ENCODE measurements at places on chromosomes 13 and 19.

- DNase-seq = no peak
These were observed 11.9 kb upstream of the TPTE2 start for GRCh38 chr13:19573120-19573716.

- DNase-seq = no peak
These were observed 30.6 kb upstream of the DPP9 start for GRCh38 chr19:4754248-4754647.

GRCh38 chr19:31693131-31693932, 344.1 kb upstream of the TSHZ3 start:
- DNase-seq = no peak

DNA sequence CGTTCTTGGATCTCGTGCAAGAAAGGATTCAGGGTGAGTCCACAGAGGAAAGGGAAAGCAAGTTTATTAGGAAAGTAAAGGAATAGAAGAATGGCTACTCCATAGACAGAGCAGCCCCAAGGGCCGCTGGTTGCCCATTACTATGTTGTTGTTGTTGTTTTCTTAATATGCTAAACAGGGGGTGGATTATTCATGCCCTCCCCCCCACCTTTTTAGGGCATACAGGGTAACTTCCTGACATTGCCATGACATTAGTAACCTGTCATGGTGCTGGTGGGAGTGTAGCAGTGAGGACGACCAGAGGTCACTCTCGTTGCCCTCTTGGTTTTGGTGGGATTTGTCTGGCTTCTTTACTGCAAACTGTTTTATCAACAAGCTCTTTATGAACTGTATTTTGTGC, 29.1 kb upstream of the PCDH9 start:
- no peak for DNase-seq

DNA sequence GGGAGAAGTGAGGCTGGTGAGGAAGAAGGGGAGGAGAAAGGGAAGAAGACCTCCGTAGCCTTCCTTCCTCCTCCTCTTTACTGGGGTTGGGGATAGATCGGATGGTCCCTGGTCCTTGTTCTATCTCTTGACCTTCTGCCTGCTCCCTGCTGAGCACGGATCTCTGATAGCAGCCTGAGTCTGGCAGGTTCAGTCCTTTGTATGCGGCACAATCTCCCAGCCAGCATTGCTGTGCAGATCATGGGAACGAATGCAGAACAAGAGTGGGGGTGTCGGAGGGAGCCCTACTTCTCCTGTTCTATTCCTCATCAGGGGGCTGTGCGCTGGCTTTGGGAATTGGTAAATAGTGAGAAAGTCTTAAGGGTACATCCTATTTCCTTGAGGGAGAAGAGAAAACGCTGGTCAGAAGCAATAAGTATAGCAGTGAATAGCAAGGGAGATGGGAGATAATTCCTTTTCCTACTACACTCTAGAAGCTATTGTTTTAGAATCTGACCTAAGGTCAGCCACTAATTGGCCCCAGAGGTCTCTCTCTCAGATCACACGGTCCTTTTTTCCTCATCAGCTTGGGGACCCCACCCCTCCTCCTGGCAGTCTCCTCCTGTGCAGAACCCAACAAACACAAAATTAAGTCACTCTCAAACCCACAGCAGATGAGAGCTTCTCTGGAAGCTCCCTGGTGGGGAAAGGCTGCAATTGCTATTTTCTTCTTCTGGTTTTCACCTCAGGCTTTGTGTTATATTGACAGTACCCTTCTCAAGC, 41.0 kb downstream of the KL start:
- no peak for DNase-seq

- no peak for DNase-seq
These were observed 29.9 kb upstream of the RNF113B start for GRCh38 chr13:98206946-98207345.

GRCh38 chr13:26515721-26516120, 41.8 kb upstream of the WASF3 start:
- no peak for DNase-seq

- DNase-seq = no peak
These were observed 11.6 kb downstream of the NOVA2 start for GRCh38 chr19:45962021-45962420.

DNA sequence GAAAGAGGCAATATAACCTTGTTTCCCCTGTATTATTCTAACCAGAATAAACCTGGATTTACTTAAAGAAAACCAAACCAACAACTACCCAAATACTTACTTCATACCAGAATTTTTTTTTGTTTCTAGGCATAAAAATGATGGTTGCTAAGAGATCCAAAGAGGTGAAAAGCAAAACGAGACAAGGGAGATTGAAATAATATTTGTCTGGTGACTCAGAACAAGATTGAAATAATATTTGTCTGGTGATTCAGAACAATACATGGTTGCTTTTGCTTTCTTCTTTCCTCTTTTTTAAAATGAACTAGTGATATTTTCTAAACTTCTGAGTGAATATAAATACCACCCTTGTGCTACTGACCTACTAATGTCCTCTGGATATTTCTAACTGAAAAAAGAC, 592.9 kb downstream of the KCTD12 start:
- DNase-seq = no peak

- DNase-seq = no peak
These were observed 103.9 kb upstream of the DIAPH3 start for GRCh38 chr13:60267498-60268202.

DNA sequence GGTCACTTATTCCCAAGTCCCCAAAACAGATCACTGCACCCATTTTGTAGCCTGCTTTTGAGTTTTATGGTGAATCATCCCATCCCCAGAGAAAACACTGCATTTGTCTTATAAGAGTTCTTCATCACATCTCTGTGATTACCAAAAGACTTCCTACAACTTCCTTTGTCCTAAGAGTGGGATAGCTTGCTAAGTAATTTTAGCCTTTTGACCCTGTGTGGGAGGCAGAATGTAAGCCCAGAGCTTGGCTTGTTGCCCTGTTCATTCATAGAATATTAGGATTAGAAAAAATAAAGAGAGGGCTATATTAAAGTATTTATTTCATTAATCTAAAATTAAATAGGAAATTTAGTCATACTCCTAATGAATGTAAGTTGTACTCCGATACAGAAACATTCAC, 213.3 kb downstream of the MZT1 start:
- no peak for DNase-seq

- DNase-seq = no peak
These were observed 25.8 kb upstream of the INTS6 start for GRCh38 chr13:51478418-51479198.

- peak; percentile 6 for DNase-seq
These were observed 489.1 kb upstream of the TSHZ3 start for GRCh38 chr19:31838163-31838815.

GRCh38 chr13:88648598-88649373, 977.6 kb downstream of the SLITRK5 start:
- no peak for DNase-seq

GRCh38 chr13:46339035-46339666, 47.9 kb downstream of the RUBCNL start:
- DNase-seq = no peak

- no peak for DNase-seq
These were observed 55.0 kb downstream of the LATS2 start for GRCh38 chr13:21006141-21007005.

DNA sequence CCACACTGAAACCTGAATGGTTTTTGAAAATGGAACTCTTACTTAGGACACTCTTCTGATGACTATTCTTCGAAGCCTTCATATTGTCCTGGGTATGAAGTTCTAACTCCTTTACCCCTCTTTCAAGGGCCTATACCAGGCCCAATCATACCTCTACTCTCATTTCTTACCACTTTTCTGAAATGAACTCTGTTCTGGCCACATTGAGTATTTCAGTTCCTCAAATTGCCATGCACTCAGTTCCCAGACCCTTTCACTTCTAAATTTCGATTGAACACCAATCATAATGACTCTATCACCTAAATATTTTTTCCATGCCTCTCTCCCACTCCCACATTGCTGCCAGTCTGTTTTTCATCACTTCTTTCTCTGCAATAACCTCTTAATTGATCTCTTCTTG, 53.7 kb downstream of the LACC1 start:
- DNase-seq = no peak

- peak; percentile 26 for DNase-seq
These were observed 1.1 kb upstream of the ATP11A start for GRCh38 chr13:112688560-112689302.

DNA sequence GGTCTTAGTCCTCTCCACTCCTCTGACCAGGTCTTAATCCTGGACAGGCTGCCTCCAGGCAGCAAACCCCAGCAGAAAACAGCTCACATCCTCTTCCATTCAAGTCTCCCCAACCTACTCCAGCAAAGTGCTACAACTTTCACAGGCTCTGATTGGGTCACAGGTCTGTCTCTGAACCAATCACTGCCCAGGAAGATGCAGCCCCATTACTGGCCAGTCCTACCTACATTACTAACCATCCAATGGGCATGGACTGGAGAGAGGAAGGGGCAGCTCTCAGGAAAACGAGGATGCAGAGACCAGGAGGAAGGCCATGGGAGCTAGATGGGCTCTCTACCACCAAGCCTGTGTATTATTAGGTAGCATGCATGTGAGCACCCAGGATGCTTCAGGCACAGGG, 12.2 kb downstream of the MED26 start:
- DNase-seq = no peak

DNA sequence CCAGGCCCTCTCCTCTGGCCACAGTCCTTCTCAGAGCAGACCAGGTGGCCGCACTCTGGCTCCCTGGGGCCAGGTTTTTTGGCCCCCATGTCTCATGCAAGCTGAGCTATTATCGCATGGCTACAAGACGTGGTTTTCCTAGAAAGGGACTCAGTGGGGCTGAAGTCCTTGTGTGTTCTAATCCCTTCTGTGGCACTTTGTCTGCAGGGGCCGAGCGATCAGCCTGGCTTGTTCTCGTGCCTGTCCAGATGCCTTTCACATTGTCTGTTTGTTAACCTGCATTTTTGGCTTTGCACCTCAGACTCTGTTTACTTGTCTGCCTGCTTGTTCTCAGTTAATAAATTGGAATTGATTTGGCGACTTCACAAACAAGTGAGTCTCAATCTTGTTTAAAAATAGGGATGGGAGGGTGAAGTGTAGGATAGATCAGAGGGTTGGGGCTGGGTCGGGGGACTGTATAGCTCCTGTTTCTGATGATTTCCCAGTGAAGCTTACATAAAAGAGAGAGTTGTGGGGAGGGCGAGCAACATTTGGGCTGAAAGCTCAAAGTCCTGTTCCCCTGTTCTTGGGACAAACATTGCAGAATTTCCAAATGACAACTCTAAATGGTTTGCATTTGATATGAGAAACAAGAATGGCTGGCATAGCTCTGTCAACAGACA, 440.4 kb downstream of the COG6 start:
- DNase-seq = no peak

DNA sequence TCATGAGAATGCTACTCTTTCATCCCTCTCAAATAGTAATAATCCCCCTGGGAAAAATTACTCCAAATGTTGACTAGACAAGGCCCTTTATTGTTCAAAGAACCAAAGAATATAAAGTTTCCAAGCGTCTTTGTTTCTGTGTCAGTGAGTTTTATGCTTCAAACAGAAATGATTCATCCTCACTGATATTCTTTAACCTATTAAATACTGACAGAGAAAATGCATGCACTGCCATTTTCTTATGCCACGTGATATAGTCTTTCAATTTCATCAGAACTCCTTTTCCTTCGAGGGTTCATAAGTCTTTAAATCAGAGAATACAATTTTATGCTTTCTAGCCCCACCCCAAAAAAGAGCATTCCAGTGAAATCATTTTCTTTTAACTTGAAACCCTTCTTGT, 211.6 kb downstream of the SHISA2 start:
- no peak for DNase-seq

- no peak for DNase-seq
These were observed 673 bp downstream of the SPATA13 start for GRCh38 chr13:24161010-24161775.

DNA sequence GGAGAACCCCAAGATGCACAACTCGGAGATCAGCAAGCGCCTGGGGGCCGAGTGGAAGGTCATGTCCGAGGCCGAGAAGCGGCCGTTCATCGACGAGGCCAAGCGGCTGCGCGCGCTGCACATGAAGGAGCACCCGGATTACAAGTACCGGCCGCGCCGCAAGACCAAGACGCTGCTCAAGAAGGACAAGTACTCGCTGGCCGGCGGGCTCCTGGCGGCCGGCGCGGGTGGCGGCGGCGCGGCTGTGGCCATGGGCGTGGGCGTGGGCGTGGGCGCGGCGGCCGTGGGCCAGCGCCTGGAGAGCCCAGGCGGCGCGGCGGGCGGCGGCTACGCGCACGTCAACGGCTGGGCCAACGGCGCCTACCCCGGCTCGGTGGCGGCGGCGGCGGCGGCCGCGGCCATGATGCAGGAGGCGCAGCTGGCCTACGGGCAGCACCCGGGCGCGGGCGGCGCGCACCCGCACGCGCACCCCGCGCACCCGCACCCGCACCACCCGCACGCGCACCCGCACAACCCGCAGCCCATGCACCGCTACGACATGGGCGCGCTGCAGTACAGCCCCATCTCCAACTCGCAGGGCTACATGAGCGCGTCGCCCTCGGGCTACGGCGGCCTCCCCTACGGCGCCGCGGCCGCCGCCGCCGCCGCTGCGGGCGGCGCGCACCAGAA, 1.1 kb downstream of the SOX1 start:
- no peak for DNase-seq

DNA sequence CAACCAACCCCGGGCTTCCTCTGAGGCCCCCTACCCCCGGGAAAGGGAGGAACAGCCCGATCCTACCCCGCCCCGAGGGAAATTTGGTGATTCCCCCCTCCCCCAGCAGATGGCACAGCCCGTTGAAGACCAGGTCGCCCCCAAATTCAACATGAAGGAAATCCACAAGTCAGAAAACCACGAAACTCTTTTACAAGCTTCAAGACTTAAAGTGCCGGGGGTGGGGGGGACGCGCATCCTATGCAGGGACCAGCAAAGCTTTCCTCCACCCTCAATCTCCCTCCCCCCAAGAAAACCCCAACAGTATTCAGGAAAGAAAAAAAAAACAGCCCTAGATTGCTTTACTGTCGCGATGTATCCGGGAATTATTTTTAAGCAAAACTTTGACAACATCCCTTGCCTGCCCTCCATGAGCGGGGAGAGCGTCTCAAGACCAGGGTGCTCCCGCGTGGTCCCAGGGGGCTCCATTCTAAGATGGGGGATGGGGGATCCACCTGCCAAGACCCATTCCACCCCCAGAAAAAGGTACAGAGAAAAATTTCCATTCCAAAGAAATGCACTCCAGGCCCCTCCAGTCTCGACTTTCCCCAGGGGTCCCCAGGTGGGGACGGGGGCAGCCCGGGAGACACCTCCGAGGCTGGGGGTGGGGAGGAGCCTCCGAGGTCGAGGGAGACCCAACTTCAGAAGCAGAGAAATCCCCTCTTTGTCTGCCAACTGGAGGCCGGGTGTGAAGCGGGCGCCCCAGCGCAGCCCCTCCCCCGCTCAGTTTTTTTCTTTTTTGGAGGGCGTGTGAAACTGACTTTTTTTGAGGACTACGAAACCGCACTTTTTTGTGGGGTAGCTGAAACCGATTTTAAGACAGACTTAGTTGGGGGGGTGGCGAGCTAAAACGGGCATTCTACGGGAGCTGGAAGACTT, 1.5 kb downstream of the TCF3 start:
- DNase-seq = no peak

DNA sequence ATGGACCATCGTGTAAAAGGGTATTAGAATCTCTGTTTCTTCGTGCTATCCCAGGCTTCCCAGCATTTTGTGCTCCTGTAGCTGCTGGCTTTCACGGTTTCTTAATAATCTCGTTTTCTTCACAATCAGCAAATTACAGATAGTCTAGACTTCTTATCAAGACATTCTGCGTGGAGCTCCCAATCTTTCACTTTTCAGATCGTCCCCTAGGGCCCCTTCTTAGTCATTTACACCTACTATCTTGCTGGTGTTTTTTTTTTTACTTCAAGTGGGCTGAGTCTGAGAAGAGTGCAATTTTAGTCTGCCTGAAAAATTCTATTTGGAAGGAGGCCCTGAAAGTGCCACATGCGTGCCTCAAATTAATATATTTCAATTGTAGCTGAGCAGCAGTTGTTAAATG, 275.1 kb downstream of the SHISA2 start:
- DNase-seq = no peak
